ENCODE measurements at places on chromosomes 3 and 15. TPM values are rescaled to one million over a fixed set of nuclear protein-coding genes. Genes with fewer than 3 reads are reported as not detected.
A peak's percentile ranks its signal among the peaks of the same experiment; 100 is the strongest.

OR5K2 gene
- total RNA-seq: not detected

CCR9 gene
- total RNA-seq: not detected

MRPL47 gene
- total RNA-seq: 189 TPM

ATXN7 gene
- total RNA-seq: 7.4 TPM

DNA sequence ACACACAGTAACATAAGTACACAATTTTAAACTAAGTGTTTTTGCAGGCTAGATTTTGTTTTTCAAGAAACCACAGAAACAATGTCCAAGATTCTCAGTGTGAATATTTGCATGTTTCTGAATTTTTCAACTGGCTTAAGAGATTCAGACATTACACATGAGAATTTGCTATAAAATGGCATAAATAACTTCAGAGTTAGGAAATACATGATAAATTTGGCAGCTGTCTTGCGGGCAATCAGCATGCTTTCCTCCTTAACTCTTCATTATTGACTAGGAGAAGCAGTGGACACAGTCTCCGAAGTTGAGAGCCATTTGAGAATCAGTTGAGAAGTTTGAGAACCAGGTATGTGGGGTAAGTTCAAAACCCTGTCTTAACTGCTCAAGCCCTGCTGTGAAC, 625.6 kb upstream of the SGO1 start:
- DNase-seq: no peak

CMTM8 gene
- 3.5 TPM for total RNA-seq

DNA sequence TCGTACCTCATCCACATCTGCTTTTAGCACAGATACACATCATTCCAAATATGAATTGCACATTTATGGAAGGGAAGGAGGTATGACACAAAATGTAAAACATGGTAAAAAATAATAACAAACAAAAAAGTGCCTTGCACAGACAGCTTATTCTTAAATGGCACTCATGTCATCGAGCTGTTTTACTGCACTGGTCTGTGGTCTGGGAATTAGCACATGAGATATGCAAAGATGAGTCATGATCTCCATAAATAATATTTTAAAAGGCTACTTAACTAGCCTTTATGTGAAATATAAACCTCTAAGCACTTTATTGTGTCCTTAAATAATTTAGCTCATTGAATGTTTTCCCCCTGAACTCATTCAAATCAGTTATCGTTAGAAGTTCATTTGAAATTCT, 142.2 kb upstream of the ZNF385D start:
- peak; percentile 40 for DNase-seq

GRCh38 chr15:70362886-70363285, 265.2 kb upstream of the TLE3 start:
- DNase-seq: no peak

DNA sequence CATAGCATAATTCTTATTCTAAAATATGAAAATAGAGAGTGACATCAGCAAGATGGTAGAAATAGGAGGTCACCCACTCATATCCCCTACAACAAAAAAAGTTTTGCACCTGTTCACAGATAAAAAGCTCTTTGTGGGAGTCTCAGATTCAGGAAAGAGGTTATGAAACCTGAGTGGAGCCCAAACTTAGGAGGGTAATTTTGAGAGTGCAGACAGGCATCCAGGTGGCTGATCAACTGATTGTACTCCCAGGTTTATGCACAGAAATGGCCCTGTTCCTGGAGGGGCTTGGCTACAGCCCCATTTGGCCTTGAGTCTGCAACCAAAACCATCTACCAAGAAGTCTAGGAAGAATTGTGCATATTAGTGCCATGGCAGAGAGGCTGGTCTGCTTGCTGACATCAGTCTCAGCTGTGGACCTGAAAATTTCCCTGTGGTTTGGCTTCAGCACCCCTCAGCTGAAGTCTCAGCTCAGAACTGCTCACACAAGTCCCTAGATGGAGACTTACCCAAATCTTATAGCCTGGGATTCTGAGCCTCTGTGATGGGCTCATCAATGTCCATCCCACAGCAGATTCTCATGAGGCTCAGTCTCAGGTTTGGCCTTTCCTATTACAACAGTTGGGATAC, 291.6 kb downstream of the IL20RB start:
- DNase-seq: no peak

GRCh38 chr3:50401978-50402595, 42.8 kb upstream of the TMEM115 start:
- DNase-seq: no peak

GRCh38 chr3:128394033-128394432, 72.7 kb downstream of the DNAJB8 start:
- DNase-seq: no peak

Data from A172 (cell line).